ENCODE measurements at places on chromosomes 2 and 18.

DNA sequence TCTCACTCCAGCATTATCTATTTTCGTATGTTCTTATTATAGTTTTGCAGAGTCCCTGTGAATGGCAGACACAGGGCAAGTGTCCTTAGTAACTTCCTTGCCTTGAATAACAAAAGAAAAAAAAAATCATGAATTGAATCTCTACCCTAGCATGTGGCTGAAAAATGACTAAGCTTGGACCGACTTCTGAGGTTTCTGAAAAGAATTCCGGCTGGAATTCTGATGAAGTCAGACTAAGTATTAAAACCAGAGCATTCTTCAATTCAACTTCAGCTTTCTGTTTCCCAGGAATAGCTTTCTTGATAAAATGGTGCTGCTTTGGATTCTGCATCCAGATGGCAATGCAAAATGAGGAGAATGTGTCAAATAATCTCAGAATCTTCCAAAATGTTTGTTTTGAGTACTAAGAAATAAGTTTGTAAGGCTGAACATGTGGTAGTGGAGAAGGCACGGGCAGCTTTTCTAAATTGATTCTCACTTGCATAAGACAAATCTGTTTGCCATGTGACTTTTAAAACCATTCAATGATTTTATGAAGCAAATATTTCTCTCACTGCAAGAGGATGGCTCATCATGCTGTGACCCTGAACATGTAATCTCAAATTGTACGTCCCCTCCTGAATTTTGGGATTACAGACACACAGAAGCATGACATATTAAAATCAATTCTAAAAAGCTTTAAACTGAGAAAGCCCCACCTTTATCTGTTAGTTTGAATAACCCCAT, 1462.8 kb upstream of the LRRTM1 start:
- no peak for DNase-seq

- DNase-seq: no peak
Measured at GRCh38 chr2:208698114-208698513, 291.5 kb downstream of the PTH2R start.

DNA sequence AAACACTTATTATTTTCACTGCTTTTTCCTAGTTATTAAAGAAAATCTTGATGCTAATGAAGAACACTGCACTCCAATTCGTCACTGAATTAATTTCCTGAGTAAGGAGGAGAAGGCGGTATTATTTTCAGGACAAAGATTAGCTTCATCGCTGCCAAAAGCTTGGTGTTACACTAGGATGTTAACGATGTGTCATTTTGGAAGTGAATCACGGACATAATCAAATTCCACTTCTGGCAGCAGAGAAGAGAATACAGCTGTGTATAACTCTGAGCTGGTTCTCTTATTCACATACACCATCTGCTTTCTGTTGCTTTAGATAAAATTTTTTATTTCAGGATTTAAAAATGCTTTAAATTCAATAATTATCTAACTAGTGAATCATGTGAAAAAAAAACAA, 74.1 kb downstream of the SCG2 start:
- no peak for DNase-seq

- DNase-seq: no peak
Measured at GRCh38 chr18:69172046-69172445, 228.6 kb upstream of the DOK6 start.

GRCh38 chr18:58608216-58608615, 20.7 kb downstream of the ALPK2 start:
- no peak for DNase-seq

GRCh38 chr2:12709207-12709522, 7.6 kb upstream of the TRIB2 start:
- DNase-seq: no peak

DNA sequence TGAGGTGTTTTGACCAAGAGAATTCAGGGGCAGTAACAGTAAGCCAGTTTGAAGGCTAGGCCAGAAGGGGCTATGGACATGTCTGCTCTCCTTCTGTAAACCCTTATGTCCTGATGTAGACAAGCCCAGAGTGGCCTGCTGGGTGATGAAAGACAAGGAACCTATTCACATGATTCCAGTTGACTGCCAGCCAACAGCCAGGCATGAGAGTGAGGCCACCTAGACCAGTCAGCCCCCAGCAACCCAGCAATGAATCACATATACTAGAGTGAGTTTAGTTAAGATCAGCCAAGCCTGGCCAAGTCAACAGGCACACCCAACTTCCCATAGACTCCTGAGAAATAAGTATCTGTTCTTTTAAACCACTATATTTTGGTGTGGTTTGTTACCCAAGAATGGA, 1889.7 kb upstream of the CELF4 start:
- DNase-seq: no peak

DNA sequence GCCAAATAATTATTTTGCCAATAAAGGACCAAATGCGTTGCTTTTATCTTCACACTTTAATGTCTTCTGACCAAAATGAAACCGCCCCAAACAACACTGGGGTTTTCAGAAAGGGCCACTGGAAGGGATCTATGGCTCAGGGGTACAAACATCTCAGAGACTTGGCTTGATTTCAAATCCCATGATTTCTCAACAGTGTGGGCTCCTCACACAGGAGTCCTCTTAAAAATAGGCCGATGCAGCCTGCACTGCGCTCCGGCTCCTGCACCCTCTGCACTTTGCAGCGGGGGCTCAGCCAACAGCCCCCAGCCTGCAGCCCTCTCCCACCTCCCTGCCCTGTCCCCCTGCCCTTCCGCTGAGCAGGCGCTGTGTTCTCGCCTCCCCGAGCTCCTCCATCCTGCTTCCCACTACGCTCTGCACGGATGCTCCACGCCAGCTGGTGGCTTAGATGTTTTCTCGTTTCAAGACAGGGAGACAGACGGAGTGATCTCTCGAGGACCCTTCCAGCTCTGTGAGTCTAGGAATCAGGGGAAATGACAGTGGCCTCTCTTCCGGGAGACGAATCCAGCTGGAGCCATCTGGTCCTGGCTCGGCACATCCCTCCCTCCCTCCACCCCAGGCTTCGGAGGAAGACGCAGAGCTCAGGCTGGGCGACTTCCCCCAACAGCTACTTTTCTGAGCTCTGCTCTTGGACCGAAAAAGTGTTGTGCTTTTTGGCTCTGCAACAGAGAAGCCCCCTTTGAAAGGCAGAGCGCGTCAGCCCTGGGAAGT, 71.4 kb downstream of the KCNF1 start:
- no peak for DNase-seq

DNA sequence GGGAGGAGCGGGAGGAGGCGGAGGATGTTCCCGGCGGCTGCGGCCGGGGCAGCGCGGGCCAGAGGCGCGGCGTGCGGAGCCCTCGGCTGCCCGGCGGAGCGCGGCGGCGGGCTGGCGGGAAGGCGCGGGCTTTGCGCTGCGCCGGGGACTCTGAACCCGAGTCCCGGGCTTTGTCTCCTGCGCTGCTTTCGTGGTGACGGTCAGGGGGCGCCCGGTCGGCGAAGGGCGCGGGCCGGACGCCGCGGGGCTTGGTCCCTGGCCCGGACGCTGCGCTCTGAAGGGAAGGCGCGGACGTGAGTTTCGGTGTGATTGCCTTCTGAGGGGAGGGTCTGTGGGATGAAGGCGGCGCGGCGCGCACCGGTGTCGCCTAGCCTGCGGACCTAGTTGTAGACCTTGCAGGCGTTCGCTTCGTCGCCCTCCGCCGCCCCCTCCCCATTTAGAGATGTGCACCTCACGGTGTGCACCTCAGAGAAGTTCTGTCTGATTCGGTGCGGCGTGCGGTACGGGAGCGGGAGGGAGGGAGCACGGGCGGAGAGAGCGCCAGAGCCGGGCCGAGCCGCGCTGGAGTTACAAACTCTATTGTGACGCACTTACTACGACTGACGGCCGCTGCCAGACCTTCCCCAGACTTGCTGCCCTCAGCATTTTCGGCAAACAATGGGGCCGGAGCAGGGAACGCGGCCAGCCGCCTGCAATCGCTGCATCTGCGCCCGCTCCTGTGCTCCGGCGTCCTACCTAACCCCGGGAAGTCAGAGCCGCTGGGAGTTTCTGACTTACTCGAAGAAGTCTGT, 2.1 kb downstream of the BCL2L11 start:
- DNase-seq: peak; percentile 18

- DNase-seq: no peak
Measured at GRCh38 chr2:69559442-69560146, 83.9 kb downstream of the AAK1 start.

DNA sequence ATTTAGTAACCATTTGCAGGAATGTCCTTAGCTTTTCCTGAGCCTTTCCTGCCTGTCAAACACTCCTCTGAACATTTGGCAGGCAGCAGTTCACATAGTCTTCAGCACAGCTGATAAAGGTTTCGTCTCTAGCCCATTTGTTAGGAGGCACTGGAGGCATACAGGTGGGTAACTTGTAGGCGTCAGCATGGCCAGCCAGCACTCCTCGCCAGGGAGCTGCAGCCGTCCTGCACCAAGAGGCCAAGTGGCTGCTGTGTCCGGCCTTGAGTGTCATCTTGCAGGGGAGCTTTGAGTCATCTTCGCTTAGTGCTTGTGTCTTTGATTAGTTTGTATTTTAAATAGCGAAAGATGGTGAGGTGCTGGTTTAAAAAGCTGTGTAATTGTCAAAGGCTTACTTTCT, 120.3 kb upstream of the NFATC1 start:
- DNase-seq: no peak

DNA sequence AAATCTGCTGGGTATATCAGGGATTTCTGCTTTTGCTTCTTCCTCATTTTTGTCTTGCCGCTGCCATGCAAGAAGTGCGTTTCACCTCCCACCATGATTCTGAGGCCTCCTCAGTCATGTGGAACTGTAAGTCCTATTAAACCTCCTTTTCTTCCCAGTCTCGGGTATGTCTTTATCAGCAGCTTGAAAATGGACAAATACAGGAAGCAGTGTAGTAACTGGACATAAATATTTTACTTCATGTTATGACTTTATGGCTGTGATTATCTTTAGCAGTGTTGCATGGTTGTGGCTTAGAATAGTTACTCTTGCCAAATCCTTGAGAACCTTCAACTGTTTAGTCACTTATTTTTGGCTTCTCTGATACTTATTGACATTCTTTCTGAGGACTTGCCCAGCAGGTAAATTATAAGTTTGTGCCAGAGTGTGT, 66.2 kb upstream of the DLX2 start:
- no peak for DNase-seq

- DNase-seq: no peak
Measured at GRCh38 chr2:176328149-176328548, 58.9 kb downstream of the MTX2 start.

GRCh38 chr18:13220361-13220991, 1.9 kb downstream of the LDLRAD4 start:
- no peak for DNase-seq

- DNase-seq: no peak
Measured at GRCh38 chr18:75135158-75135725, 73.7 kb downstream of the PTGR3 start.

DNA sequence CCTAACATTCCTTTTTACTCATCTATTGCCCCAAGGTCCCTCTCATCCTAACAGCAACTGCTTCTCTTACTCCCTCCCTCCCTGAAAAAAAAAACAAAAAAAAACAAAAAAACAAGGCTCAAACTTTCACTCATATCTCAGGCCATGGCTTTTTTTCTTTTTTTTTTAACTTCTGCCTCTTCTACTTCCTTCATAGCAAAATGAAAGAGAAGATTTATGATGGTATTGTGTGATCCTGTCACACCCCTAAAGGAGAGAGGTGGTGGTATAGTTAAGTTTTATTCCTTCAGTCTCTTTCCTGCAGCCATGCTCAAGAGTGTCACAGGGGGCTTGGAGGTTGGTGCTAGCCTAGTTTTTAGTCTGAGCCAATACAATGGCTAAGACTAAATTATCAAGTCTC, 21.5 kb upstream of the EPC2 start:
- DNase-seq: no peak

DNA sequence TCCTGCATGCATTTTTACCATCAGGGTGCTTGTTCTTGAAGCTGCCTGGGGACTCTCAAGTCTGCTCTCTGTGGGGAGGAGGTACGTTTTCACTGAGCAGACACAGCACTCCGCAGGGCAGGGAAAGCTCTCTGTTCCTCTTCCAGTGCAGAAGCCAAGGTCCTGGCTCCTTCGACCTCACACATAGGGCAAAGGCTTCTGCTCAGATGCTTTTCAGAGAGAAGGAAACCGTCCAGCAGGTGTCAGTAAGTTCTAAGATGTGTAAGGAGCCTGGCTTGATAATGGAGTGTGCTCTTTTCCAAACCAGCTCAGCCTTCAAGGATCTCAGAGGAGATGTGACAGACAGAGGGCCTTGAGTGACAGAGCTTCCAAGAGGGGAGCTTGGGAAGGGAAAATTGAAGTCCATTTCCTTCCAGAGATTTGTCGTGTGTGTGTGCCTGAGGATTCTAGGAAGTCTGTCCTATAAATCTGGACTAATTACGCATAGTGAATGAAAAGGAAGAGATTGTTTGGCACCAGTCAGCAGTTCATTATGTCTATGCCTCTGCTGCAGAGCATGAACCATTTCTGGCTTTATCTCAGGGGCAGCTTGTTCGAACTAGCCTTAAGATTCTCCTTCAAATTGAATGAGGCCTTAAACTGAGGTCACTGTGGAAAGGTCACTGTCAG, 67.3 kb upstream of the UPP2 start:
- no peak for DNase-seq

GRCh38 chr18:23583071-23583865, 3.0 kb downstream of the NPC1 start:
- DNase-seq: no peak

DNA sequence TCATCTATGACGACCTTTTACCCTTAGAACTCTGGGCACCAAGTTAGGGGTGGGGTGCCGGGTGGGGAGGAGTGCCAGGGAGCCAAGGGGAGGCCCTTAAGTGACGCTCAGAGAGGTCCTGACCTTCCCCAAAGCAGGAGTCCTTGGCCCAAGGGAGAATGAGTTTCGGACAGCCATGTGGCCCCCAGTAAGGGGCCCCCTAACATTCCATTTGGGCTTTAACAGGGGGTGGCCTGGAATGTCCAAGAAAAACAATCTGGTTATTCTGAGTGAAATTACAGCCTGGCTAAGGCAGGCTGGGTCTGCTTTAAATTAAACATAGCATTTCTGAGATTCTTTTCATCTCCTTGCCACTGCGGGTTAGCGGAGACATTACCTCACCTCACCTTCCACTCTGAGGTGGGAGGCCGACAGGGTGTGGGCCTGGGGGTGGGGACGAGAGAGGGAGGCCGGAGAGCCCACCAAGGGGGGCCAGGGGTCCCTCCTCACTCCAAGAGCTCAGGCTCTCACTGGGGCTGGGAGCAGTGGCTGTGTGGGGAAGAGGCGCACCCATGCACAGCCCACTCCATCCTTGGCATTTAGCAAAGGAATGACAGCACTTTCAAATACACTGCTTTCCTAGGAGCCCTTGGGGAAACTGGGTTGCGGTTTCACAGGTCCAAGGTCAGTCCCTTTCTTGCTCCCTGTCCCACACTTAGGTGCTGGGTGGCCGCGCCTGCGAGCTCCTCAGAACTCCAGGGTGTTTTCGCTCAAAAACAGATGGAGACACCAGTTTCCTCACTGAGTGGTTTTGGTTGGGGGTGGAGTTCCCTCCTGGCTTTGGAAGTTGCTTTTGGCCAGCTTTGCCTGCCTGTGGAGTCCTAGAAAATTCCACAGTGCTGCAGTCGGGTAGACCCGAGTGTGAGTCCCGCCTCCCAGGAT, 107.4 kb downstream of the POLR1A start:
- DNase-seq: no peak

DNA sequence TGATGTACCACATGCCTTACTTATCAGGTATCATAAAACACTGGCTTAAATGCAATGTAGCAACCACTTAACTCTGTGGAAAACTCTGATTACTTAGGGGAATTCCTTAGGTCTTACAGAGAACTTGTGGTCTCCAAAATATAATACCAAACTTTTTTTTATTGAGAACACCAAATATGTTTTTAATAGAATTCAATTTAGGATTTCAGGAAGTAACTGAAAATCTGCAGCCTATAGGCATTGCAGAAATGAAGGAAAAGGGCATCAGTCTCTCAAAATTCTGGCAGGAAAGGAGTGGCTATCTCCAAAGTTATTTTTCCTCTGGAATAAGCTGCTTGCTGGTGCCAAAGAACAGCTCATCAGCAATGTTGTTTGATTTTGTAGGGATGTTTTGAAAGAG, 105.3 kb upstream of the UGP2 start:
- DNase-seq: no peak
